ENCODE measurements at places on chromosomes 1 and 21.

DNA sequence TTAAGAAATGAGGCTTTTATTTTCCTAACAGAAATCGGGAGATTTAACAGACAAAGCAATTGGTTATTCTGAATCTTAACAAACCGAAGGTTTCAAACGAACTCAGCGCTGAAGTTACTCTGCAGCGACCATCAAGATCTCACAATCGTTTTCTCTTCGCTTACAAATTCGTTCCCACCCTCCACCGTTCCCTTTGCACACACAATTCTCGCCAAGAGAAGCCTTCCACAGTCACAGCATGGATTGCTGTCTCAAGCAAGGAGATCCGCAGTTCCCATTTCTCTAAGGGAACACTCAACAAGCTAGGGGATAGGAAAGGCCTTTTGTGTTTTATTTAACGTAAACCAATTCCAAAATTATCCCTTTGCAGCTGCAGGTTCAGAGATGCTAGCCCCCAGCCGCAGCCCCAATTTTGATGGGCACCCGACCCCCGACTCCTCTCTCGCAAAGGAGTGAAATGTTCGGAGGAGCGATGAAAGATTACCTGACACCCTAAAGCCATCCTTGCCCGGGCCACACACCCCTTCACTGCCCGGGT is 755 bp downstream of the FBXO42 start:
- DNase-seq: no peak

DNA sequence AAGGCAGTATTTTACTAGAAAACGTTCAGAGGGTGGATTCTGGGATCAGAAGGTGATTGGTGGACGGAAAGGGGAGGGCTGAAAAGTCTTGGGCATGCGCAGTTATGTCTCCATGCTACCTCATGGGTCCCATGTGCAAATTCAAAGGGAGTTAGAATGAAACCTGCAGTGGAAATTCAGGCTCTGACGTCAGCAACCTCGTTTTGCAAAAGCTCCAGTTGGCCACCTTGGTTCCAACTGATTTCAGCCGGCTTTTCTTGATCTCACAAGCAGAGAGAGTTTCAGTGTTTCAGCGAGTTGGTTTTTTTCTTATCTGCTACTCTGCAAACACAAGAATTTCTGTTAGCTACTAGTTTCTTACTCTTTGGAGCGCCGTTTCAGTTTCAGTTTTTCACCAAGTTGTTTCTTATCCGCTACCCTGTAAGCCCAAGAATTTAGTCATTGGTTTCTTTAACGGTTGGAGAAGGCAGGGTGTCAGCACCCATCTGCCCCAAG is 69.8 kb upstream of the PGBD5 start:
- DNase-seq: no peak

- DNase-seq: no peak
Measured at GRCh38 chr1:160727316-160727640, 11.8 kb upstream of the SLAMF7 start.

DNA sequence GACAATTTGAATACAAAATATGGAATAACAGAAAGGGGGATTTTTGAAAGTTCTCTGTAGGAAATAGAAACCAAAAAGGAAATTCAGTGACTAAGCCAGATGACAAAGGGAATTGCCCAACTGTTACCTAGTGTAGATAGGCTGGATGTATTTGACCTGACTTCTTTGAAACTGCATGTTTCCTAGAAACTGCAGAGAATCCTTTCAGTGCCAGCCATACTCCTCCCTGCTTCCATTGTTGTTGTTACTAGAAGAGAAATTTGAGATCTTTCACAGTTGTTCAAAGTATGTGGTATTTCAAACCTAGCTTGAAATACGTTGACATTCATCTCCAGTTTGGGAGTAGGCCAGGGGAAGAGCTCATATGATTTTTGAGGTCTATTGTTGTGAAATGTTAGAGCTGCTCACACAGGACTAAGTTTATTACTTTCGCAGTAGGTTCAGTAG is 1.8 kb upstream of the GBP5 start:
- DNase-seq: no peak

GRCh38 chr1:55168353-55168752 is 46.8 kb downstream of the USP24 start:
- DNase-seq: no peak

- no peak for DNase-seq
Measured at GRCh38 chr1:16076031-16076864, 2.8 kb upstream of the FAM131C start.

DNA sequence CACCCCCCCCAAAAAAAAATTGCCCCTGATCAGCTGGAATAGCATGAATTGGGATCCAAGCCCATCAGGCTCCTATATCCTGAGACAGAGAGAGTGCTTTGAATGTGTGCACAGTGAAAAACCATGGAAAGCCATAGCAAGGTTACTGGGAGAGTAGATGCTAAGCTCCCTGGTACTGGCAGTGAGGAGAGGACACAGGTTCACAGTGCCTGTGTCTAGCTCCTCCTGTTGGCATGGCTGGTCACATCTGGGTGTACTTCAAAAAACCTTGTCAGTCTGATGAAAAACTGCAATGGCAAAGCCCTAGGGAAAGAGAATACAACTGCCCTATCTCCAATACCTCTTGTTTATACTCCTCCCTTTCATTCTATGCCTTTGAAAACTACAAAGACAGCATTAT is 12.9 kb downstream of the COPA start:
- no peak for DNase-seq

DNA sequence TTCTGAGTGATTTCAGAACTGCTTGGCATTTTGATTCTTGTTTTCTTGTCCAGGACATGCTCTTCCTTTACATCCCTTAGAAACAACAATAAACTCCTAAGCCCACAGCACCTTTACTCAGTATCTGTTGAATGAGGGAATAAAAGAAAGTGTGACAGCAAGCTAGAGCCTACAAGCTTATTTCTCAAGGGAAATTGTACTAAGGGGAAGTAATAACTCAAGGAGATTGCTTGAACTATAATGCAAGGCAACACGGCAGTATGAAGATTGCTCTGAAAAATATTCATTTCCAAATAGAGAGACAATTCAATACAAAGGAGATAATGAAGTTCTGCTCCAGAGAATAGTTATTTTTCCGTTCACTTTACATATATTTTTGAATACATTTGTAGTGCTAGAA is 6.5 kb downstream of the OR6P1 start:
- DNase-seq: no peak

DNA sequence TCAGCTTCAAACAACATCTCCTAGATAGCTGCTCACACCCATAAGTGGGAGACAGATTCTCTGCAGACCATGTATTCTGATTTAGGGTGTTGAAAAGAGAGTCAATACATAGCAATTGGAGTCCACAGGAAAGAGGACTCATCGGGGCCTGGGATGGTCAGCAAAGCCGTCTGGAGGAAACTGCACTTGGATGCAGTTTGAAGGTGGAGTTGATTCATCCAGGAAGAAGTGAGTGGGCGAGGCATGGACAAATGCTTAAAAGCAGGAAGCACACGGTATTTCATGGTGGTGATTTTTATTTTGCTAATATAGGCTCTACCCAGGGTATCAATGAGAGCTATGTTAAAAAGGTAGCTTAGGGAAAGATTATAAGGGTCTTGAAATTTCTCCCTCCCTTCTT is 36.8 kb upstream of the DIRAS3 start:
- DNase-seq: no peak

DNA sequence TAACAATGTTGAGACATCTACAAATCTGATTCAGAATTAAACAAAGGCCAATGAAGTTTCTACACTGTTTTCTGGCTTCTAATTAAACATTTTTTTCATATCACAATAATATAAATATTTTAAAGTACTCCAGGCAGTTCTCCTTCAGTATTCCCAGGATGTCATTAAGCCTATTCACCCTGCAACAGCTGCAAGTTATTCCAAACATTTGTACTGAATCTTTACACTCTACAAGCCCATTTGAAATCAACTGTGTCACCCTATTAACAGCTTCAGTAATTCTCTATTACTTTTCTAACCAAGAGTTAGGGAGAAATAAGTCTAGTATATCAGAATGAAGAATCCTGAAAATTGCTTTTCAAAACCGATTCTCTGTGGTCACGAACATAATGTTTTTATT is 124.6 kb downstream of the OLFML2B start:
- DNase-seq: no peak

DNA sequence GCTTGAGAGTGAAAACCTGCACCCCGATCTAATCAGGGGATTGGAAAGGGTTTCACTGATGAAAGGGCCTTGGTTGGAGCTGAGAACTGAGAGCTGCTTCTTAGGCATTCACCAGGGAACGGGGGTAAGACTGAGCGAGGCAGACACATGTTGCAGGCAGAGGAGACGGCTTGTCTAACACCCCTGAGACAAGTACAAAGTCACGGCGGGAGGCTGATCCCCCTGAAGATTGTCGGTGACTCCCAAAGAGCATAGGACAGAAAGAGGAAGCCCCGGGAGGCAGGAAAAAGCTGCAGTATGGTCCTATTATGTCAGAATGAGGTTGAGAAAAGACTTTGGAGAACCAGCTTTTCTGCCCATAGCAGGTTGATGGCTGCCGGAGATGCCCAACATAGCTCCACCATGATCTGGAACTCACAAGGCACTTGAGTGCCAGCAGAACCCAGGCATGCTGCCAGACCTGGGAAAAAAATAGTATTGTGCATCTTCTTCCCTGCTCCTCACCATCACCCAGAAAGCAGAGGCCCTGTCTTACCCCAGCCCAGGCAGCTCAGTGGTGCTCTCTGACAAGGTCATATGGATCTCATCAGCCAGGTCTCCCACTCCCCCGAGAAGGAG is 463.9 kb upstream of the PROX1 start:
- DNase-seq: no peak

GRCh38 chr1:74502432-74502831 is 10.0 kb downstream of the LRRC53 start:
- no peak for DNase-seq

GRCh38 chr1:67677930-67678329 is 7.1 kb upstream of the GADD45A start:
- no peak for DNase-seq

DNA sequence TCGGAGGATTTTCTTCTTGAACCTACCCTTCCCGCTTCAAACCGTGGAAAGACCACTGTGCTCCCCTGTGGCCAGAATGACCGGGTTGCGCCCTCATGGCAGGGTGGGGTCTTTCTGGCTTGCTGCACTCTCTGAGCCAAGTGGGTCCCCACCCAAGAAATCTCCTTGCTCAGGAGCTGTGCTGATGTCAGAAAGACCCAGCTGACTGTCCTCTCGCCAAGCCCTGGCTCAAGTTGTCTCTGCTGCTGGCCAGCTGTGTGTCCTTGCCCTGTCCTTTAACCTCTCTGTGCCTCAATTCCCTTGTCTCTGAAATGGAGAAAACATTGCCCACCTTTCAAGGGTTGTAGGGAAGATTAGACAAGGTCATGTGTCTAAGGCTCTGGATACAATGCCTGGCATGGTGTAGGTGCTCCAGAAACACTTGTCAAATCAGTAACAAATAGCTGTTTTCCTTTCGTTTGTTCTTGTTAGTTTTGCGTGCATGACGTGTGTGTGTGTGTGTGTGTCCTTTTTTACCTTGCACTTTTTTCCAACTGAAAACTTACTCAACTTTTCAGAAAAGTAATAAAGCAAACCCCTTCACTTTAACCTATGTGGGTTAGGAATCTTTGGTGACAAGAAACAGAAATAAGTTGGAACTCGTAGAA is 41.1 kb upstream of the RPL11 start:
- no peak for DNase-seq

GRCh38 chr1:41521766-41522165 is 37.3 kb upstream of the EDN2 start:
- no peak for DNase-seq

- no peak for DNase-seq
Measured at GRCh38 chr1:195030793-195031192, 1577.4 kb downstream of the KCNT2 start.

GRCh38 chr21:44263221-44263760 is 1.6 kb upstream of the DNMT3L start:
- no peak for DNase-seq

DNA sequence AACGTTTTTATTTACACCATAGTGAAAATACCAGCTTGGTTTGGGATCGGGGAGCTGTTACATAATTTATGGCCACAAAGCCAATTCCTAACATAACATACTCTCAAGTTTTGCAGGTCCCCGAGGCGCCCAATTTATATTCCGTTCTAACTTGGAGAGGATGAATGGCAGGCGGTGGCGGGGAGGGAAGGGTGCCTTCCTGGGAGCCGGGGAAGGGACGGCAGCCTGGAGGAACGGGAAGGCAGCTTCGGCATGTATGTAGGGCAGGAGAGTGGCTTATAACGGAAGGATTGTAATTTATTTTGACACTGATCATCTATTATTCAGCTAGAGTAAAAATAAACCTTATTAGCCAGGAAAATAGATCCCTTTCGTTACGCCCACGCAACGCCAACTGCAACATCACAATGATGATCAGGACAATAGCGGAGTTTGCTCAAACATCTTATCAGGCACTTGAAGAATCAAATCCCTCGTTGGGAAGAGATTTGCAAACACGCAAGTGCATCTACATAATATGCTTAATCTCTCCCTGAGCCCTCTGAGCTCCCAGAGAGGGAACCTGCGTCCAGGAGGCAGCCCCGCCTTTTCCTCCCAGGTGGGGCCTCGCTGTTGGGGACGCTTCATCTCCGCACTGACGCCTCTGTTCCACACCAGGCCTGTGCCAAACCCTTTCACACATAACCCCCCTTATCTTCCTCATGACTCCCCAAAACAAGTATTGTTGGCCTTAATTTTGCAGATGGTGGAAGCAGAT is 93.7 kb upstream of the C1orf174 start:
- DNase-seq: no peak

GRCh38 chr1:24575905-24576587 is 20.2 kb downstream of the NCMAP start:
- DNase-seq: no peak

DNA sequence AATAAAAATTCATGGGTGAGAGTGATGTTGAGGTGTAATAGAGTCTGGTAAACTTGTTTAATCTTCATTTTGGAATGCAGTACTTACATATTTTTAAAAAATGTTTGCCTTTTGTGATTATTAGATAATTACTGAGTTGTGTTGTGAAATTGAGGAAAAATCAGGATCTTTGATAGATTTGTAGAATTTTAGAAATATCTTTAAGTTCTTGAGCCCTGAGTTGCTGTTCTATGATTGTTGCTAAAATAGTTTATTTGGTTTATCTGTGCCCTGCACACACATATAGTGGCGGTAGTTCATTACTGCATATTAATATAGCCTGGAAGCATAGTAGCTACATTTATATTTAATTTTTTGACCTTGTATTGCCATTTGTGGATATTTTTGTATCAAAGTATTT is 1.6 kb downstream of the B3GALT2 start:
- DNase-seq: no peak

DNA sequence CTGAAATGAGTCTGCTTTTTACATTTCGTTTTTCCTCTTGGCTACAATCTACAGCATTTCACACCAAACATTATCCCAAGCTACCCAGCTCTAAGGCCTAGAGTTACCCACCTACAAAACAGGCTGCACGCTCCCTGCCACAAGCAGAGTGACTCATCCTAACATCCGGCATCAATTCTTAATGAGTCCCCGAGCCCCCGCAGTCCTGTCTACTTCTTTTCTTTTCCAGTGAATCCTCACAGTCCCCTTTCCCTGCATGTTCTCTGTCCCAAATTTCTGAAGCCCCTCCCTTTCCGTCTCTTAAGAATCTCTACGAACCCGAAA is 650 bp downstream of the PCNX2 start:
- DNase-seq: no peak

GRCh38 chr1:66166753-66167152 is 367.2 kb upstream of the SGIP1 start:
- DNase-seq: no peak

Measured in nucleus accumbens (tissue), 56 donors.